ENCODE measurements at places on chromosomes 7 and 10. TPM values are rescaled to one million over a fixed set of nuclear protein-coding genes. Genes with fewer than 3 reads are reported as not detected.

The RTKN2 gene
- total RNA-seq, result 2.7 TPM

The MYL10 gene
- not detected for total RNA-seq

The ADCK2 gene
- total RNA-seq, result 28.1 TPM

The TRIL gene
- total RNA-seq, result 0.12 TPM

All from activated CD4-positive, alpha-beta T cell treated with anti-CD3 and anti-CD28 coated beads, Interleukin-2, amount 10 ng/mL, durations not matched to agents 24 days and 14 days (primary cell).